Vagina (tissue), 2 donors: ENCODE measurements at places on chromosomes 11 and 22. TPM values are rescaled to one million over a fixed set of nuclear protein-coding genes. Genes with fewer than 3 reads are reported as not detected.

DDI1 gene
- not detected for total RNA-seq

- no peak overlapping the region for H3K27ac ChIP-seq
- H3K4me1 ChIP-seq: no peaks in the 10 kb centered on the region
- DNase-seq: no peak
- no peak overlapping the region for H3K4me3 ChIP-seq
- H3K36me3 ChIP-seq: no peaks in the 10 kb centered on the region
Observed at GRCh38 chr11:40938002-40938401, 521.5 kb downstream of the LRRC4C start.

DNA sequence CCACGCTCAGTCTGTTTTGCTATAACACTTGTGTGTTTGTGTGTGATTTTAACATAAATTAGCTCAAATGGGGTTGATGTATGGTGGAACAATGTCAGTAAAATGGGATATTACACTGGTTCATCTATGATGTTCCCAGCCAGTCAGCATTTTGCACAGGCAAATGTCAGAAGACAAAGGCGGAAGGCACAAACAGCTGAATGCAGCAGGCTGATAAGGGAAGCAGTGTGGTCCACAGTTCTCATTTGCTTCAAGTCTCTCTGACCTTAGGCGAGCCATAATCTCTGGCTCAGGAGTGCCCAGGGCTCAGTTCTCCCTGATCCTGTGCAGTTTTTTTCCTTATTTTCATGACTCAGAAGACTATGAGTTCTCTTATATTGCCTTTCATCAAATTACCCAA is 102.7 kb downstream of the FAR1 start:
- no peaks in the 10 kb centered on the region for H3K4me1 ChIP-seq
- no peaks in the 10 kb centered on the region for H3K36me3 ChIP-seq
- no peak overlapping the region for H3K27ac ChIP-seq
- H3K4me3 ChIP-seq: no peak overlapping the region

GRCh38 chr22:31144223-31144622 is 3.9 kb upstream of the PLA2G3 start:
- no peak overlapping the region for H3K27ac ChIP-seq
- no peaks in the 10 kb centered on the region for H3K27me3 ChIP-seq
- DNase-seq: no peak
- no peak overlapping the region for H3K4me3 ChIP-seq

- no peak for DNase-seq
- H3K36me3 ChIP-seq: no peaks in the 10 kb centered on the region
- peak overlapping the region; percentile 37 for H3K27ac ChIP-seq
- H3K4me1 ChIP-seq: peaks cover 61% of the 10 kb centered on the region
- H3K4me3 ChIP-seq: no peak overlapping the region
- no peaks in the 10 kb centered on the region for H3K27me3 ChIP-seq
Observed at GRCh38 chr22:39361496-39361895, 11.7 kb downstream of the SYNGR1 start.

CHRM1 gene
- total RNA-seq: not detected

GRCh38 chr11:35236667-35237003 is 97.7 kb downstream of the CD44 start:
- peaks cover 13% of the 10 kb centered on the region for H3K4me1 ChIP-seq
- H3K27me3 ChIP-seq: no peaks in the 10 kb centered on the region
- H3K27ac ChIP-seq: no peak overlapping the region
- H3K4me3 ChIP-seq: no peak overlapping the region
- H3K36me3 ChIP-seq: peaks cover under 1% of the 10 kb centered on the region

DNA sequence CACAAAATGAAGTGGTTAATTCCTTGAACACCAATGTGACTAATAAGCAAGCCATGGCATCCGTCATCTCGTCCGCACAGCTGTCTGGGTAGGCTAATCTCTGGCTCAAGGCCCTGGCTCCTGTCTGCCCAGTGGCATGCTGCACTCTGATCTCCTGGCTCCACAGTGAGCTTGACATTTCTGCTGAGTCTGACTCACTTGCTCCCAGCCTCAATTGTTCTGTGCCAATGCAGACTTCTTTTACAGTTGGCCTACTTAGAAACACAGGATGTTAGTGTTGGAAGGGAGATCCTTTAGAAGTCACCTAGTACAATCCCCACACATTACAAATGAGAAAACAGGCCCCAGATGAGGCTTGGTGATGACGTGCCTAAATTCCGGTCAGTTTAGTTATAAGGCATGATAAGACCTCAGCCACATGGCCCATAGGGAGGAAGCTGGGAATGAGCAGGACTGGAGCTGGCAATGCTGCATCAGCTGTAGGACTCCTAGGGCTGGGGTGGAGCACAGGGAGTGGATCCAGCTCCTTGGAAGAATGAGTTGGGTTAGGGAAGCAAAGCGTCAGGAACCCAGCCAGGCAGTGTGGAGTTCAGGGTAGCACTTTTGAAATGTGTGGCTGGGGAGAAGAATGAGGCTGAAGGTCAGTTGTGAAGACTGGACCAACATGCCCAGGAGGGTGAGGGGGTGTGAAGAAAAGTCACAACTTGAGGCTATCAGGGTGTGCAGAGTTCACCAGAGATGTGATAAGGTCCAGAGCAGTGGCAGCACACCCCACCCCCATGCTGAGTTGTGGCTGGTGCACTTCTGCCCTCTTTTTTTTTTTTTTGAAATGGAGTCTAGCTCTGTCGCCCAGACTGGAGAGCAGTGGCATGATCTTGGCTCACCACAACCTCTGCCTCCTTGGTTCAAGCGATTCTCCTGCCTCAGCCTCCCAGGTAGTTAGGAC is 70.2 kb upstream of the EED start:
- no peaks in the 10 kb centered on the region for H3K36me3 ChIP-seq
- peak; percentile 92 for DNase-seq
- H3K27me3 ChIP-seq: no peaks in the 10 kb centered on the region
- H3K27ac ChIP-seq: peak overlapping the region; percentile 34
- peaks cover 35% of the 10 kb centered on the region for H3K4me1 ChIP-seq

DNA sequence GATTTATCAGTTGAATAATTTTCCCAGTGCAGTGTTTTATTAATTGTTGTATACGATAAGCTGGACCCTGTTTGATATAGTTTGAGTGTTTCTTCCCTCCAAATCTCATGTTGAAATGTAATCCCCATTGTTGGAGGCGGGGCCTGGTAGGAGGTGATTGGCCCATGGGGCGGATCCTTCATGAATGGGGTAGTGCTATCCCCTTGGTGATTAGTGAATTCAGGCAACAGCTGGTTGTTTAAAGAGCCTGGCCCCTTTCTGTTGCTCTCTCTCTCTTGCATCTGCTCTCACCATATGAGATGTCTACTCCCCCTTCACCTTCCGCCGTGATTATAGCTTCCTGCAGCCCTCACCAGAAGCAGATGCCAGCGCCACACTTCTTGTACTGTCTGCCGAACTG is 1.5 kb downstream of the OR5A1 start:
- no peaks in the 10 kb centered on the region for H3K27me3 ChIP-seq
- H3K4me1 ChIP-seq: no peaks in the 10 kb centered on the region
- H3K27ac ChIP-seq: no peak overlapping the region
- H3K36me3 ChIP-seq: no peaks in the 10 kb centered on the region
- no peak for DNase-seq

VWCE gene
- total RNA-seq: 3.4 TPM

- no peak overlapping the region for H3K4me3 ChIP-seq
- H3K4me1 ChIP-seq: peaks cover 7% of the 10 kb centered on the region
- no peaks in the 10 kb centered on the region for H3K36me3 ChIP-seq
- H3K27me3 ChIP-seq: no peaks in the 10 kb centered on the region
- no peak overlapping the region for H3K27ac ChIP-seq
Observed at GRCh38 chr11:71948314-71949027, 19.6 kb downstream of the RNF121 start.

GRCh38 chr11:69001243-69002081 is 11.6 kb downstream of the MRGPRF start:
- H3K4me1 ChIP-seq: peaks cover 72% of the 10 kb centered on the region
- H3K4me3 ChIP-seq: no peak overlapping the region
- no peak for DNase-seq

GRCh38 chr11:47532597-47533213 is 20.2 kb downstream of the CELF1 start:
- no peaks in the 10 kb centered on the region for H3K27me3 ChIP-seq
- H3K27ac ChIP-seq: no peak overlapping the region
- no peak overlapping the region for H3K4me3 ChIP-seq
- H3K36me3 ChIP-seq: no peaks in the 10 kb centered on the region
- DNase-seq: no peak

GRCh38 chr11:130315354-130315970 is 745 bp upstream of the ZBTB44 start:
- DNase-seq: no peak
- H3K27ac ChIP-seq: peak overlapping the region; percentile 97
- H3K4me3 ChIP-seq: peak overlapping the region; percentile 93
- H3K36me3 ChIP-seq: no peaks in the 10 kb centered on the region
- no peaks in the 10 kb centered on the region for H3K27me3 ChIP-seq

SCGB2A2 gene
- not detected for total RNA-seq

MN1 gene
- total RNA-seq: 6.1 TPM

- DNase-seq: no peak
- no peak overlapping the region for H3K4me3 ChIP-seq
- H3K27ac ChIP-seq: no peak overlapping the region
- no peaks in the 10 kb centered on the region for H3K4me1 ChIP-seq
Observed at GRCh38 chr22:33314316-33314715, 256.1 kb upstream of the SYN3 start.

FBLN1 gene
- 1,019 TPM for total RNA-seq

DNA sequence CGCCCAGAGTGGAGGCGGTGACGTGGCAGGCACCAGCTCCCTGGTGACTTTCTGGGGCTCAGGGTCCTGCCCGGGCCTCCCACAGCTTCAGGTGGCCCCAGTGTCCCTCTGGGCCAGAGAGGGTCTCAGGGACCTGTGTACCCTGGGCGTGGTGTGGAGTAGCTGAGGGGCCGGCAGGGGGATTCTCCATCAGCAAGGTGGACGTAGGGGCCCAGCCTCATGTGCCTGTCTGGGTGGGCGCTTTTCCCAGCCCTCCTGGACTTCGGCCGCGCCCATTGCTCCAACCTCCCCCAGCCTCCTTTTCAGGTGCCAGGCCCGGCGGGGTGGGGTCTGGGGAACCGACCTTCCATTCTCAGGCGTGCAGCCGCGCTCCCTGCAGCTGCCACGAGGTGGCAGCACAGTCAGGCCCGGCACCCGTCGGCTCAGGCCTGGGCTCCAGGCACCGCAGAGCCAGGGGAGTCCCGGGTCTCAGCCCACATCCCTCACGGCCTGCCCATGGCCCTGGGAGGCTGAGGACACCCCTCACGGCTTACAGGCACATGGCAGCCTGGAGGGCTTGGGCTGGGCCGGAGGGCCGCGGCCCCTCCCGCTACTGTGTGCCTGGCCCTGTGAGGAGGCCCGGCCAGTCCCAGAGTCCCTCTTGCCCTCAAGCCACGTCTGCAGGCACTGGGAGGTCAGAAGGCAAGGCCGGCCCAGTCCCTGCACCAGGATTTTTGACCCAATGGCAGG is 19.9 kb upstream of the MUC5B start:
- H3K36me3 ChIP-seq: no peaks in the 10 kb centered on the region
- DNase-seq: no peak
- no peak overlapping the region for H3K27ac ChIP-seq
- H3K27me3 ChIP-seq: no peaks in the 10 kb centered on the region

- peak overlapping the region; percentile 99 for H3K27ac ChIP-seq
- peak overlapping the region; percentile 84 for H3K4me3 ChIP-seq
- H3K27me3 ChIP-seq: no peaks in the 10 kb centered on the region
Observed at GRCh38 chr22:35301372-35301874, 1.7 kb downstream of the TOM1 start.

- H3K36me3 ChIP-seq: peaks cover 20% of the 10 kb centered on the region
- H3K4me3 ChIP-seq: peak overlapping the region; percentile 76
- H3K27ac ChIP-seq: peak overlapping the region; percentile 94
- DNase-seq: no peak
- peaks cover 42% of the 10 kb centered on the region for H3K4me1 ChIP-seq
Observed at GRCh38 chr22:30423301-30423958, 2.1 kb upstream of the MTFP1 start.
